CD4-positive, alpha-beta T cell treated with Interleukin-17A for 1 hour (primary cell): ENCODE measurements at places on chromosomes 6 and 20.

DNA sequence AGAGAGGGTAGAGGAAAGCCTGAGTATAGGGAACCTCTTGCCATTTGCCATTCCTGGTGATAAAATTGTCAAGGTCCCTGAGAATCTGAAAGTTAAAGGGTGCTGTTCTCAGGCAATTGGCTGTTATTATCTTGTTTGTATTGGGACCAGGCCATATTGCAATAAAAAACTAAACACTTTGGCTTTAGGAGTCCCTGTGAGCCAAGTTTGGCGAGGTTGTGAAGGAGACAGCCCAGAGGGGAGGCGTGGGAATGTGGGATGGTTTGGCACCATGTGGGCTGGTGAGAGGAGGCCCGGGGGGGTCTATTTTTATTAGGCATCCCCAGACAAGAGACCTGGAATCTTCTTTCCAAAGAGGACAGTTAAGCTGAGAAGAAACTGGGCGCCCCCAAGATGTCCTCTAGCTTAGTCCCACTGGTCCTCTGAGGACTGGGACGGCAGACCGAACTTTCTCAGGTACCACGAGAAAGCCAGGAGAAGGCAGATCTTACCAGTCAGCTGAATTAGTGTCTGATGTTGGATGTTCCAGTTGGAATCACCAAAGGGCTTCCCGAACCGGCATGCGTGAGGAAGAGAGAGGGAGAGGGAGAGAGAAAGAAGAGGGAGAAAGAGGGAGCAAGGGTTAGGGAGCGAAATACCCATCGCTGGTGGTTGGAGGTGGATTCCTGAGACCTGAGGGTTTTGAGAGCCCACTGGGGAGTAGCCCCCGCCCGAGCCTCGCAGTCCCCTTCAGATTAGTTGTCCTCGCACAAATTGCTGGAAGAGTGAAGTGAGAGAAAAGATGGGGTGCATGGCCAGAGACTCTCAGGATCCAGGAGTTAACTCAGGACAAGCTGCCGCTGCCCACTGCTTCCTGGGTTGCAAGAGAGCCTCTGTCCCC, 24.4 kb downstream of the DYNLT1 start:
- DNase-seq: no peak

DNA sequence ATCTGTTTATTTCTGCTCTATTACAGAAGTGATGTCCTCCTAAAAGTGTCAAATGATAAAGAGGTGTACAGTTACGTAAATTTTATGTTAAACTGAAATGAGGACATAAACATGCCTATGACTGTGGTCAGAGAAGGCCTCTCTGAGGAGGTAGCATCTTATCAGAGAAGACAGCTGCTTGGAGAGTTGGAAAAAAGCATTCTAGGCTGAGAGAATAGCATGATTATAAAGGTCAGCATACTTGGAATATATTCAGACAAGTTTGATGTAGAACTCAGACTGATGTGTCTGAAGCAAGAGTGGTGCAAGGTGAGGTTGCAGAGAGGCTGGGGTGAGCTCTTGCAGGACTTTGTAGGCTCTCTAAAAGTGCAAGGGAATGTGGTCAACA, 3.1 kb upstream of the PCNA start:
- DNase-seq: no peak

DNA sequence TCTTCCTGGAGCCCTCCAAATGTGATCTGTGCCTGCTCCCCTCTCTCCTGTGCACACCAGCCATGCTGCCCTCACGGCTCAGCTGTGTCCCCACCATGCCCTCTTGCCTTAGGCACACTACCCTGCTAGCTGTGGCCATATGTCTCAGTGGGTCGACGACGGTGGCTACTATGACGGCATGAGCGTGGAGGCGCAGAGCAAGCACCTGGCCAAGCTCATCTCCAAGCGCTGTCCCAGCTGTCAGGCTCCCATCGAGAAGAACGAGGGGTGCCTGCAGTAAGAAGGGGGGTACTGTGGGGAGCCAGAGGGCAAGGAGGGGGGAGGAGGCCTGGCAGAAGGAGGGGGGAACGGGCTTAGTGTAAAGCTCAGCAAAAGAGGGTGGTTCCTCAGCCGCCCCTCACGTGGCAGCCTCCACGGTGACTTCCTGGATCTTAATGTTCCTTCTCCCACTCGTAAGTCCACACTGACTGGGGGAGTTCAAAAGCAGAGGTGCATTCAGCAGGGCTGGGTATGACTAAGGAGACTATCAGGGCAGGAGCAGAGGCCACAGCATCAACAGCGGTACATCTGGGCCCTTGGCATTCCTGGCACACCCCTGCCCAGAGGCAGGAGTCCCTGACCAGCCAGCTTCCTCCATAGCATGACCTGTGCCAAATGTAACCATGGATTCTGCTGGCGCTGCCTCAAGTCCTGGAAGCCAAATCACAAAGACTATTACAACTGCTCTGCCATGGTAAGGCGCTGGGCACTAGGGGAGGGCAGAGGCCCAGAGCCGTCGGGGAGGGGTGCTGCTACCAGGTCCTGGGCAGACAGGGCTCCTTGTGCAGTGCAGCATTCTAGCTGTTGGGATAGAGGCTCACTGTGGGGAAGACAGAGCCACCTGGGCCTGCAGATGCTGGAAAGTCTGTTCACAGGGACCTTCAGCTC, 8.0 kb downstream of the DNPH1 start:
- no peak for DNase-seq

- DNase-seq: no peak
Observed at GRCh38 chr6:3803627-3804468, 45.3 kb upstream of the FAM50B start.

- no peak for DNase-seq
Observed at GRCh38 chr6:85580878-85581267, 12.8 kb downstream of the SNX14 start.

DNA sequence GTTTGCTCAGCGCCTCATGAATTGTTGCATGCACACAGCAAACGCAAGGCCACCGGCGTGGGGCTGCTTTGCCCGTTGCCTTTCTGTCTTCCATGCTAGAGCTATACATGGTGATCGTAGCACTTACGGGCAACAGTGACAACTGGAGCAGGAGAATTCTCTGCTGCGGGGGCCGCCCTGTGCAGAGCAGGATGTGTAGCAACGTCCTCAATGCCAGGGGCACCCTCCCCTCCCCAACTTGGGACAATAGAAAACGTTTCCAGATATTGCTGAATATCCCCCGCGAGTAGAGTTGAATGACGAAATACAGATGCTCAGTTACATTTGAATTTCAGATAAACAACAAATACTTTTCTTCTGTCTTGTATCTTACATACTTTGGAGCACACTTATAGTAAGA, 198.7 kb downstream of the TFAP2C start:
- DNase-seq: no peak

DNA sequence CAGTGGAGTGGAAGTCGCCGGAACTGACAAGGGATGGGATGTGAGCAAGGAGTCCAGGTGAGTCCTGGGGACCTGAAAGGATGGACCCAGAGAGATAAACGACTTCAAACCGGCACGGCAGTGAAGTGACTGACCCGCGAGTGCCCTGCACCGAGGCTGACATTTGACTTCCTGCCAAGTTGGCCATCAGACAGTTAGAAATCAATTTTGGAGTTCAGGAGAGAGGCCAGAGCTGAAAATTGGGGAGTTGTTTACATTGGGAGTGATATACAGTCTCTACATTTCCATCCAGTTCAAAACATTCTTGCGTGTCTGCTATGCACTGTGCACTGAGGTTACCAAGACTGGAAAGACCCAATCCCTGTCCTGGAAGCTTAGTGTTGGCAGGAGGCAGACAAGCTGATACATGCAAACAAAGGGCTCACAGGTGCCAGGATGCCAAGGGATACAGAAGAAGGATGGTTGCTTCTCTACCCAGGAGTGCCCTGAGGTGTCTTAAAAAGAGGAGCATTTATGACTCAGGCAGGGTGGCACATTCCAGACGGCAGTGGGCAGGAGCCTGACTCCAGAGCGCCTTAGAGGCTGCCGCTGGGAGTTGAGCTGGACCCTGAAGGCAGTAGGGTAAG, 186.6 kb downstream of the MTHFD1L start:
- no peak for DNase-seq

DNA sequence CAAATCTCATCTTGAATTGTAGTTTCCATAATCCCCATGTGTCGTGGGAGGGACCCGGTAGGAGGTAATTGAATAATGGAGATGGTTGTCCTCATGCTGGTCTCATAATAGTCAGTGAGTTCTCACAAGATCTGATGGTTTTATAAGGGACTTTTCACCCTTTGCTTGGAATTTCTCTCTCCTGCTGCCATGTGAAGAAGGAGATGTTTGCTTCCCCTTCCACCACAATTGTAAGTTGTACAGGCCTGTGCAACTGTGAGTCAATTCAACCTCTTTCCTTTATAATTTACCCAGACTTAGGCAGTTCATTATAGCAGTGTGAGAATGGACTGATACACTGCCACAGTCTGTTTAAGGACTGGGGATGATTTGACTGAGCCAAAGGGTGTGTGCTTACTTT, 44.7 kb downstream of the NKAIN2 start:
- DNase-seq: no peak

DNA sequence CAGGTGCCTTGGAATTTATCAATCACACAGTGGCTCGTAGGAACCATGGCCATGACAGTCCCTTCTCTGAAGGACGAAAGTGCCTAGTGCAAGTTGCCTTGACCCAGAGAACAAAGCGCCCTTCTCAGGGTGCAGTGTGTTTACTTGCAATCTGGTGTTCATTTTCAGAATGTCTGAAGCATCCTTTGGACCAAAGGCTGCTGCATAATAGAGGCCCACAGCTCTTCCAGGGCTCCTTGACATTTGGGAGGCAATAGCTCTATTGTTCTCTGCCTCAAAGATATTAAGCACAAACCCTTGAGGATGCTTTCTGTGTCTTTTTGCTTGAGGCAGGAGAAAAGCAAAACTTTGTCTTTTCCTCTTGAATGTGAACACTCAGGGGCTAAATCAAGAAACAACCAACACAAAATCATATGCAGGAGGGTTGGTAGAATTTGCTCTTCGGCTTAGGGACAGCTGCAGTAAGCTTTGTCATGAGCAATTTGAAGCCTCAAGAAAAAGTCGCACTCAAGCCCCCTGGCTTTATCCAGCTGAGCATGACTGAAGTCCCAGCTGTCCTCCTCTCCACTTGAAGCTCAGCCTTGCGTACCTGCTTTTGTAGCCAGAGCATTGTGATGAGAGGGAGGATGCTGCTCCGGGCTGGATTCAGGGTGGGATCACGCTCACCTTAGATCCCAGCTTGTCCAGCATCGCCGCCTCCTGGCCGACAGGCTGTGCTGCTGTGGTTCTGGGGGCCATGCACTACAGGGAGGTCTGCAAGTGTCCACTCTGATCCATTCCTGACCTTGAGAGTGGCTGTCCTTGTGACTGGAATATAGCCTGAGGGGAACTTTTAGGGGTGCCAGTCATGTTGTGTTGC, 495.4 kb downstream of the CDH26 start:
- no peak for DNase-seq
